ENCODE measurements at places on chromosomes 16 and 17. TPM values are rescaled to one million over a fixed set of nuclear protein-coding genes. Genes with fewer than 3 reads are reported as not detected.

DNA sequence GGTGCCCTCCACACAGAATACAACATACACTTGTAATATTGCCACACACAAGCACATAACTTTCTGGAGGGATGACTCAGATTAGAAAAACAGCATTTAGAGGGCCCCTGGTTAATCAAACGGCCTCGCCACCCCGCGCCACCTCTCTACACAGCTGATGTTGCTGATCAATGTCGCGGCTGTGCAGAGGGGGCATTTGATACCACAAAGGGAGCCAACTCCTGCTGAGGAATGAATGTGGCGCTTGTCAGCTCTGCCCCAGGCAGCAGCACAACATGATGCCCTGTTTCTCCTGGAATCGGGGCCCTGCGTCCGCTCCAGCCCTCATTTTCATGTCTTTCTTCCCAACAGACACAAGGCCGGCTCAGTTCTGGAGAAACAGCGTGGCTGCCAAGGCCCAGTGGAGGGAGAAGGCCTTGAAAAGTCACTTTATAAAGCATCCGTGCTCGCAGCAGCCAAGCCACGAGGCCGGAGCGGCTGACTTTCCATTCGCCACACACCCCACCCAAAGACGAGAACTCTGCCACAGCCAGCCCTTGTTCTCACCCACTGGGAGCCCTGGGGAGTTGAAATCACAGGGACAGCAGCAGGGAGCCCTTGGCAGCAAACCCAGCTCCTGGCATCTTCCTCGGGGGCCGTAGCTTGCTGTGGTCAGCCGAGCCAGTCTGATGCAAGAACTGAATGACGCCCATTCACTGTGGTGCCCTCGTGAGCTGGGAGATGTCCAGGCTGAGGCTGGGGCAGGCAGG, 65.6 kb downstream of the XYLT1 start:
- DNase-seq: no peak

Gene ASPA
- polyA plus RNA-seq: 0.17 TPM

GRCh38 chr17:59028328-59028727, 78.4 kb downstream of the TRIM37 start:
- DNase-seq: no peak

Gene OR3A2
- polyA plus RNA-seq: not detected

Gene SMIM36
- not detected for polyA plus RNA-seq

DNA sequence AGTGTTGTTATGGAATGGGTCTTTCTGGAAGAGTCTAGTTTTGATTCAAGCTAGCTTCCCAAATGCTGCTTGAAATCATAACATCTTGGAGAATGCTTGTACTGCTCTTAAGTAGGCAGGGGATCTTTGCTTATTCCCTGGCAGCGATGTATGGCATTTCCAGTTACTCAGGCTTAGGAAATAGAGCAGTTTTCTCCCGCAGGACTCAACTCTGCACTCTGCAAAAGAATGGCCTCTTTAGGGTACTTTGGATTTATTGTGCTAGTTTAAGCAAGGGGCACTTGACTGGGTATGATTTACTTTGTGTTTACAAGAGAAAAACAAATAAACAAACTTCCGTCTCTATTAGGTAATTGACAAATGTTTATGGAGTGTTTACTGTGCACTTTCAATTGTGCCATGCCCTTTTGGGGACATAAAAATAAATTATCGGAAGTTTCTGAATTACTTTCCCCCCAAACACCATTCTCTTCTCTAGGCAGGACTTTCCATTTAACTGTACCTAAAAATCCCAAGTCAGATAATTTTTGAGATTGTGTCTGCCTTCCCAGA, 164.0 kb downstream of the MAP2K6 start:
- DNase-seq: no peak

GRCh38 chr17:39697961-39698360, 1.9 kb upstream of the ERBB2 start:
- no peak for DNase-seq

- no peak for DNase-seq
Measured at GRCh38 chr17:60332574-60332973, 59.4 kb downstream of the USP32 start.

Gene CRISPLD2
- 103 TPM for polyA plus RNA-seq

Gene RHBDL1
- 1.7 TPM for polyA plus RNA-seq

DNA sequence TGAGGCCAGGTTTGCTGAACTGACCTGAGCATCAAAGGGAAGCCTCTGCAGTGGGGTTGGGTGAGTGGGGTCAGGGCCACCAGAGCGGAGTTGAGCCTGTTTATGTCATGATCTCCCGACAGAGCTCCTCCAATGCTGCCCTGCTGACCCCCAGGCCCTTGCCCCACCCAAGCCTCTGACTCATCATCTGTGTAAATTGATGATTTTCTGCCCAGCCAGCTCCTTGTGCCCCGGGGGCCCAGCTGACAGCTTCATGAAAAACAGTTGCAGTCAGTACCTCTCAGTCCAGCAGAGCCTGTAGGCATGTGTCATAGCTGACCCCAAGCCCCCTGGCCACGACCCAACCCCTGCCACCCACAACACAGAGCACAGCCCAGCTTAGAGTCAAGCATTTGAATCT, 134.9 kb downstream of the CCT6B start:
- no peak for DNase-seq

- no peak for DNase-seq
Measured at GRCh38 chr16:17026600-17027242, 444.0 kb downstream of the XYLT1 start.

GRCh38 chr17:2804912-2805311, 8.7 kb downstream of the RAP1GAP2 start:
- no peak for DNase-seq

Gene TPSG1
- not detected for polyA plus RNA-seq

- no peak for DNase-seq
Measured at GRCh38 chr16:70163596-70163995, 10.0 kb upstream of the CLEC18C start.

DNA sequence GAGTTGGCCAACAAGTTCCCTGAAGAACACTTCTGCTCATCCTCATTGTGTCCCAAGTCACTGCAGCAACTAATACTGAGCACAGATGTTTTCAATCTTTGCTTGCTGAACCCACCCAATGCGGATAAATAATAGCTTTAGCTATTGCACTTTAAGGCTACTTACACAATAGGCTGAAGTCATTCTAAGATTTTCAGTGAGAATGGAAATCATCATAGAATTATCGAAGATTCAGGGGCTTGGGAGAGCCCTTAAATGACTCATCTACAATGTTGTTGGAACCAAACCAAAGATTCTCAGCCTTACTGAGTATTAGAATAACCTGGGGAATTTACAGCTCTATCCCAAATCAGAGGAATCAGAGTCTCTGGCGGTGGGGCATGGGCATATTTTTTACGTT, 51.2 kb downstream of the SYCE1L start:
- DNase-seq: no peak

DNA sequence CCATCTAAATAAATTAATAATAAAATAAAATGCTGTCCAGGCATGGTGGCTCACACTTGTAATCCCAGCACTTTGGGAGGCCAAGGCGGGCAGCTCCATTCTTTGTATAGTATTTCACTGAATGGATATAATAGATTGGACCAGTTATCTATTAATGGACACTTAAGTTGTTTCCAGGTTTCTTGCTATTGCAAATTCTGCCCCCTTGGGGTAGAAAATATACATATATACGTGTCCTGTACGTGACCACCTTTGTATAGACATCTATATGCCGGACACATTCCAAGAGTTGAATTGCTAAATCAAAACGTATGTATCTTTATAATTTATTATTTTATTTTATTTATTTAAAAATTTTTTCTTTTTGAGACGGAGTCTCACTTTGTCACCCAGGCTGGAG, 3.9 kb upstream of the EXOC7 start:
- no peak for DNase-seq

- no peak for DNase-seq
Measured at GRCh38 chr17:77924757-77925336, 33.7 kb upstream of the TNRC6C start.

GRCh38 chr17:34307110-34307509, 12.1 kb upstream of the CCL8 start:
- no peak for DNase-seq

- DNase-seq: no peak
Measured at GRCh38 chr16:74785031-74785430, 10.4 kb upstream of the FA2H start.

Gene RNF43
- polyA plus RNA-seq: not detected

Gene NOS2
- polyA plus RNA-seq: not detected

DNA sequence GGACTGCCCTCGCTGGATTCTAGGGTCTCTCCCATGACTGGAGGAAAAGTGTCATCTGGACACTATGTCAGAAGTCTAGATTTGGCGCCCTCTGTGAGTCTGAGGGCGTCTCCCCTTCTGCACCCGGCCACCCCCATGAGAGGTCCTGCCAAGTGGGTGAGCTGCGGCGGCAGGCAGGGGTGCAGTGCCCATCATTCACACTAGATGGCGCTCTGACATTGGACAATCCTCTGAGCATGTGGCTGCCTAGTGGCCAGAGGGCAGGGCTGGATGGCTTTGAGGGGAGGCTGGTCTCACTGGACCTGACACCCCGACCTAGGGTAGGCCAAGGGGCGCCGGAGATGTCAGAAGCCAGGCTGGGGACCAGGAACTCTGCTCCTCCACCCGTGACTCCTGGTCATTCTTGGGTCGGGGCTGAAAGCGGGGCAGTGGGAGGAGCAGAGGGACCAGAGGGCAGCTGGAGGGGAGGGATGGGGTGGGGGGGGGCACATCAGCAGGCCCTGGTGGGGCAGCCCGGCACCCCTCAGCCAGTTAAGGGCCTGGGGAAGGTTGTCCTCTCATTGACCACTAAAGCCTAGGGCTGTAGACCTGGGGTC, 28.0 kb downstream of the MRM1 start:
- DNase-seq: peak; percentile 33

Measured in AG04450 (cell line).